ENCODE measurements at places on chromosomes 5 and 9. TPM values are rescaled to one million over a fixed set of nuclear protein-coding genes. Genes with fewer than 3 reads are reported as not detected.

DNA sequence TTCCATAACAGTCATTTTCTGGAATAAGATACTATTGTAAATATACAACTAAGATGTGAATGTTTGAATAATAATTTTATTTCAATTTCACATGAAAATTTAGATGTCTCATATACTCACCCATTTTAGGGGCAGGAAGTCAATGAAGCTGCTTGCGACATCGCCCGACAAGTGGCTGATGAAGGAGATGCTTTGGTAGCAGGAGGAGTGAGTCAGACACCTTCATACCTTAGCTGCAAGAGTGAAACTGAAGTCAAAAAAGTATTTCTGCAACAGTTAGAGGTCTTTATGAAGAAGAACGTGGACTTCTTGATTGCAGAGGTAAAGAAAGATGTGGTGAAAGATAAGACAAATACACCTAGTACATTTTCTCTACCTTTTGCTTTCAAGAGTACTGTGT lies 8.6 kb downstream of the BHMT start:
- DNase-seq: no peak

KLHL3 gene
- 19.6 TPM for total RNA-seq

DNA sequence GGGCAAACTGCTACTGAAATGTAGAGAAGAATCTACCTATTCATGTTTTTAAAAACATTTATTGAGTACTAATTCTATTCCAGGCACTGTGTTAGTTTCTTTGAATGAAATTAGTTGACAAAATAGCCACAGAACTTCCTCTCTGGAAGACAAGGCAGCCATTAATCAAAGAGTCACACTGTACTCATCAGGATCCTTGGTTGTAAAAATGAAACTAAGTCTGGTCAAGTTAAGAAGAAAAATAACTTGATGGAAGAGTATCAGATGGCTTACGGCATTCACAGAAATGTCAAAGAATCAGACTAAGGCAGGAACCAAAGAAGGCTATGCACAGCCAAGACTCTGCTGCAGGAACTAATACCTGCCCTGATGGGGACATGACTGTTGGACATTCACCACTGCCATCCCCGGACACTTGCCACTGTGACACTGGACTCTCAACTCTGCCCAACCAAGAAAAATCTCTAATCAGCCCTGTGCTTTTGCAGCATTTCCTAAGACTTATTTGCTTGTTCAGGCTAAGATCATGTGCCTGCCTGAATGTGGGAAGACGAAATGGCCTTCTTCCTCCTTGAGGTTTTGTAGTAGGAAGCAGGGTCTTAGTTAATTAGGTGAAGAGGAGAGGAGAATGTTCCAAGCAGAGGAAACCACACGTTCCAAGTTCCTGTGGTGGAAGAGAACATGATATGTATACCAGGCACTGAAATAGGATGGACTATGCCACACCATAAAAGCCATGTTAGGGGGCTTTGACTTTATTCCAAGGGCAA lies 23.3 kb upstream of the NDUFB6 start:
- DNase-seq: no peak

GRCh38 chr5:5025774-5026408 lies 114.2 kb upstream of the ADAMTS16 start:
- no peak for DNase-seq

DNA sequence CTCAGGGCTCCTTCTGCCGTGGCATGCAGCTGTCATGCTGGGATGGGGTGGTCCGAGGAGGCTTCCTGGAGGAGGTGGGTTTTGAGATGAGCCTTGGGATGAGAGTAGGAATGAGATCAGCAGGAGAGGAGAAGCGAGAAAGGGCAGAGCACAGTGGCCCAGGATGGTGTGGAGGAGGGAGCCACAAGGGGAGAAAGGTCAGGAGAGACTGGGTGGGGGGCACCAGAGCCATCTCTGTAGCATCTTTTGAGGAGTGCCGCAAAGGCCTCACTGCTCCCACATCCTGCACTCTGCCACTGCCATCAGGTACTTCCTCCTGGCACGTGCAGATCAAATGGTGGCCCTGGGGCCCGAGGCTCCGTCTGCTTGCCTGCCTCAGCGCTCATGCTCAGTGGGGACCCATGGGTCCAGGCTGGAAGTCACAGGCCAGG lies 150.2 kb downstream of the MACROH2A1 start:
- DNase-seq: peak; percentile 17

DNA sequence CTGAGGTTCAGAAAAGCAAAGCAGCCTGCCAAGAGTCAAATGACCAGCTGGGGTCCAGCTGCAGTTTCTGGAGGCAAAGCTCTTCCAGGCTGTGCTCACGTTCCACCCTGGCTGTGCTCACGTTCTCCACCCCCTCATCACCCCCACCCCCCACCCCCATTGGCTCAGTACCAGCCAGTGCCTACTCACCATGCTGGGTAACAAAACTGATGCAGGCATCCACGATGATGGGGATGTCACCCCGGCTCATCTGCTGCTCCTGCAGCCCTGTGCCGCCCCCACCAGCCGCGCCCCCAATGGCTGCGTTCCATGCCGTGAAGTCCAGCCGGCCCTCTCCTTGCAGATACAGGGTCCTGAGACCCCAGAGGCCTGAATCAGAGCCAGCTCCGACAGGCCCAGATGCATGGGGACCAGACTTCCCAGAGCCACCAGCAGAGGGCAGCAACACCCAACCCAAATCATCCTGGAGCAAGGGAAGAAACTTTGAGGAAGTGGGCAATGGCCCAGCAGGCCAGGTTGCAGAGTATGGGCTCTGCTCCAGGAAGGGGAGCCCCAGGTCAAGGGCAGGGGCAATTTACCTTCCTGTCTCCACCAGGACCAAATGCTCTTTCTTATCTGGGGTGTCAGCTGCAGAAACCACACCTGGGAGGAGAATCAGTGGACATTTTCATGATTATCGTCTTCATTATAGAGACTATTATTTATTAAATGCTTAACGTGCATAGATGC lies 13.7 kb upstream of the FCHSD1 start:
- peak; percentile 92 for DNase-seq

GRCh38 chr5:153079396-153079795 lies 411.1 kb upstream of the GRIA1 start:
- DNase-seq: no peak

GALNT10 gene
- 24.9 TPM for total RNA-seq

DNA sequence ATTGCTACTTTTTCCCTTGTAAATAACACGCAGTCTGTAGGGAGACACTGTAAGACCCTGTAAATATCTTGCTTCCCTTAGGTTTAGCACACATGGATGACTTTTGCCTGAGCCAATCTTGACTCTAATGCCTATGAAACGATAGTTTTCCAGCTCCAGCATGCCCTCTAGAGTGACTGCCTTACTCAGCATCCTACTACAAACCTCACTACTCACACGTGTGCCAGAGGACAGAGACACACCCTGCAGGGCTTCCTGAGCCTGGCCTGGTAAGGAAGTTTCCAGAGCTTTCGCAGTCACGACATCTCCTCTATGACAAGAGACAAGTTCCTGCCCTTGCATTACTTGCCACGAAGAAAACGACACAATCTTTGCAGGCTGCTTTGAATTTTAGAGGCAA lies 138.1 kb downstream of the ATPSCKMT start:
- DNase-seq: peak; percentile 39

BTNL8 gene
- total RNA-seq: 22.0 TPM

GRCh38 chr9:97628668-97629067 lies 4.5 kb downstream of the TSTD2 start:
- DNase-seq: no peak

GRCh38 chr5:54017580-54017979 lies 292.8 kb downstream of the ARL15 start:
- DNase-seq: no peak

CDKN2A gene
- not detected for total RNA-seq

DNA sequence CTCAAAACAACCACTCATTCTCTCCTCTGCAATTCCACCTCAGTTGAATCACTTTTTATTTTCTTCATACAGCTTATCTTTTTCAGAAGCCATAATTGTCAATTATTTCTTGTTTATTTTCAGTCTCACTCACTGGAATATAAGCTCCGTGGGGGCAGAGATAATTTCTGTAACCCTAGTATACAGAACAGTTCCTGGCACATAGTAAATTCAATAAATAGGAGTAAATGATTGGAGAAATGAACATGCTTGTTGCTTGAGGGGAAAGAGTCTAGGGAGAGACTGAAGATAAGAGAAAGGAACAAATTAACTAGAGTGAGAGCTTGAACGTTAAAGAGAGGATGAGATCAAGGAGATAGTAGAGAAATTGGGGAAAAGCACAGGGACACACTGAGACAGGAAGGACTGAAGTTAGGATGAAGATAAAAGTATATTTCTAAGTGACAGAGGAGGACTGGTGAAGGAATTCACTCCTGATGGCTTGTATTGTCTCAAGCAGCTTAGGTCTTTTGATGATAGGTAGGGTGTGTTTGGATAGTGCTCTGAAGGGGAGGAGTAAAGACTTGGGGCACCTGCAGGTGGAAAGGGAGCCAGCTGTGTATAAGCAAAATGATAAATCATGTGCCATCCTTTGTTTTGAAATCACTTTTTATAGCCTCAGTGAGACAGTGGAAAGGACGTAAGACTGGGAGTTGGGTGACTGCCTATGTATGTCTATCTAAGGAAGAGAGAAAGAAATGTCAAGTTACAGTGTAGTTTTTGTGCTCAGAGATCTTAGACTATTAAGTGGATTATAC lies 2.2 kb downstream of the NAA35 start:
- no peak for DNase-seq

DNA sequence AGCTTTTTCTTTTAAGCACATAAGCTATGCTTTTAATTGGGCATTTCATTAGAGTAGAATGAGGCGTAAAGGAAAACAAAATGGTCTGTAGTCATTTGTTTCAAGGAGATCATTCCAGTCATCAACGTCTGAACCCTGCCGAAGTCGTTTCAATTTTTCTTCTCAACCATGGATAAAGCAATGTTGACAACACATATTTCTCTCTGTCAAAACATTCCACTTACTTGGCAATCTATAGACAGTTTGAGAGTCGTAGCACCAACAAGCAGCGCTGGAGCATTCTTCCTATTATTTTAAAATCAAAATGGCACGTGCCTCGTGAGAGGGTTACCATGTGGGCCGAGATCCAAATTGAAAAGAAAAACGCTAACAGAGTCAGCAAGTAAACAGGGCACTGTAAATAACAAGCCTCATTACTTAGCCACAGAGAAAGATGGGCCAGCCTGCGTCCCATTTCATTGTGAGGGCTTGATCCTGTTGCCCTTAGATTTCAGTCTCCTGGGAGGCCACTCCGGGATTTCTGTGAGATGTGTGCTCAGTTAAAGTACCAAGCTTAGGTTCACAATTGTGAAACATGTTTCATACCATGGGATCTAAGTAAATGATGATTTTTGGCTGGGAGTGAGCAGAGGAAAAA lies 422.9 kb downstream of the DTWD2 start:
- DNase-seq: no peak

DNA sequence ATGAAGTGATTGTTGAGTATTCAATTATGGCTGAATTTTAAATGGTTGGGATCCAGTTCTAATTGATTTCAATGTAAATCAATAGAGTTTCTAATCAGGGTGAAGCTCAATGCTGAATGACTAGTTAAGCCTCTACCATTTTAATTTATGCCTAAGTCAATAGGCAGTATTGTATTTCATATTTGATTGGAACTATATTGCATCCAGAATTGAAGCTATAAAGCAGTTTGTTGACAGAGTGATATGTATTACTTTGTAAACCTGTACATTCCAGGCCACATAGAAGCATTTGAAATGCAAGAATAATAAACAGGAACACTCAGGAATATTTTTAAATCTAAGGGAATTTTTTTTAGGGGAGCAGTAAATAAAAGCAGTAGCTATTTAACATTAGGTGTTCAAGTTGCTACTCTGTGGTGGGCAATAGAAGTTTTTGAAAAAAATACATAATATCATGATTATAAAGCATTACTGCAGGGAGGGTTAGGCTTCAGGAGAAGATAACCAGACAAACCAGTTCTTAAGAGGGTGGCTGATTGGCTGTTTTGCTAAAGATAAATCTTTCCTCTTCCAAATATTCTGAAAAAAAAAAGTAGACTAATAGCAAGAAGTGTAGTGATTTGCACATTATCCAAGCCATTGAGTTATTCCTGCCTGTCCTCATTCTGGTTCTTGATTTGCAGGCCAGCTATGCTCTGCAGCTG lies 492.0 kb upstream of the MEF2C start:
- no peak for DNase-seq

- DNase-seq: peak; percentile 27
Measured at GRCh38 chr9:99859243-99859980, 37.7 kb downstream of the NR4A3 start.

- DNase-seq: no peak
Measured at GRCh38 chr5:1051366-1051720, 42.7 kb downstream of the NKD2 start.

- no peak for DNase-seq
Measured at GRCh38 chr9:12809720-12810119, 34.9 kb downstream of the LURAP1L start.

HSD17B4 gene
- 161 TPM for total RNA-seq

MAMDC4 gene
- total RNA-seq: 7.3 TPM

- no peak for DNase-seq
Measured at GRCh38 chr5:150515446-150515845, 7.5 kb downstream of the NDST1 start.

GRCh38 chr9:38254151-38254550 lies 138.4 kb upstream of the ALDH1B1 start:
- DNase-seq: no peak

DNA sequence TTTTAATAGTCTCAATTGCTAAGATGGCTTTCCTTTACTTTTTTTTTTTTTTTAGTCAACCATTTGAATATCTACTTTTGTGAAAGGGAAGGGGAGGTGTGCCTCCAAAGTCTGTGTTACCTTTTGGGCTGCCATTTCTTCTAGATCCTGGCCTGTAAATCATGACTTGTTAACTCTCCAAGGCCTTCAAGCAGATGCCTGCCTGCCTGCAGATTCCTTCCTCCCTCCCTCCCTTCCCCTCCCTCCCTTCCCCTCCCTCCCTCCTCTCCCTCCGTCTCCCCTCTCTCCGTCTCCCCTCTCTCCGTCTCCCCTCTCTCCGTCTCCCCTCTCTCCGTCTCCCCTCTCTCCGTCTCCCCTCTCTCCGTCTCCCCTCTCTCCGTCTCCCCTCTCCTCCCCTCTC lies 73.1 kb downstream of the COMMD10 start:
- DNase-seq: no peak

ACSL6 gene
- total RNA-seq: 7.2 TPM

DNA sequence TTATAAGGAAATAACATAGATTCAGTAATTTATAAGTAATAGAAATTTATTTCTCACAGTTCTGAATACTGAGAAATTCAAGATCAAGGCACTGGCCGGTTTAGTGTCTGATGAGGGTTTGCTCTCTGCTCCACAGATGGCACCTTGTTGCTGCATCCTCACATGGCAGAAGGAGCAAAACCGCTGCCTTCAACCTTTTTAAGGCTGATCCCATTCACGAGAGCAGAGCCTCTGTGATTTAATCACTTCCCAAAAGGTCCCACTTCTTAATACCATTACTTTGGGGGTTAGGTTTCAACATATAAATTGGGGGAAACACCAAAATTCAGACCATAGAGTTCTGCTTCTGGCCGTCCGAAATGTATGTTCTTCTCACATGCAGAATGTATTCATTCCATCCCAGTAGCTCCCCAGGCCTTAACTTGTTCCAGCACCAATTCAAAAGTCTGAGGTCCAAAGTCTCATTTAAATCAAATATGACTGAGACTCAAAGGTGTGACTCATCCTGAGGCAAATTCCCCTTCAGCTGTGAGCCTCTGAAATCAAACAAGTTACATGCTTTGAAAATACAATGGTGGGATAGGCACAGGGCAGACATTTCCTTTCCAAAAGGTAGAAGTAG lies 30.6 kb downstream of the BAAT start:
- DNase-seq: peak; percentile 77
